Activated T-helper 1 cell treated with anti-CD3 and anti-CD28 coated beads, Interleukin-2, amount 50 U/mL, for 16 hours (primary cell): ENCODE measurements at places on chromosomes 3 and 15.

DNA sequence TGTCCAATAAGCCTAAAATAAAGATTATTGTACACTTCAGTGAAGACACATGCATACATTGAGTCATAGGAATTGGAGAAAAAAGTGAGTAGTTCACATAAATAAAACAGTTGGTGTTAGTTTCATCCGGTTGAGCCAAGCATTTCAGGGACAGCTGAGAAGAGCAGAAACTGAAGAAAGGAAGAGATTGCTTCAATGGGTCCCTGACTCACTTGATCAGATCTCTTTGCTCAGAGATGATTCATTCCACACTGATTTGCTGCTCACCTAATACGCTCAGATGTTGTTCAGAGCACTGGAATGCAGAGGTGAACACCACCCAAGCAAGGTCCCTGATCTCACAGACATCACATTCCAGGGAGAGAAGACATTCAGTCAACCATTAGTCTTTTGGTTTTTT, 93.7 kb downstream of the RAD18 start:
- no peak for DNase-seq

DNA sequence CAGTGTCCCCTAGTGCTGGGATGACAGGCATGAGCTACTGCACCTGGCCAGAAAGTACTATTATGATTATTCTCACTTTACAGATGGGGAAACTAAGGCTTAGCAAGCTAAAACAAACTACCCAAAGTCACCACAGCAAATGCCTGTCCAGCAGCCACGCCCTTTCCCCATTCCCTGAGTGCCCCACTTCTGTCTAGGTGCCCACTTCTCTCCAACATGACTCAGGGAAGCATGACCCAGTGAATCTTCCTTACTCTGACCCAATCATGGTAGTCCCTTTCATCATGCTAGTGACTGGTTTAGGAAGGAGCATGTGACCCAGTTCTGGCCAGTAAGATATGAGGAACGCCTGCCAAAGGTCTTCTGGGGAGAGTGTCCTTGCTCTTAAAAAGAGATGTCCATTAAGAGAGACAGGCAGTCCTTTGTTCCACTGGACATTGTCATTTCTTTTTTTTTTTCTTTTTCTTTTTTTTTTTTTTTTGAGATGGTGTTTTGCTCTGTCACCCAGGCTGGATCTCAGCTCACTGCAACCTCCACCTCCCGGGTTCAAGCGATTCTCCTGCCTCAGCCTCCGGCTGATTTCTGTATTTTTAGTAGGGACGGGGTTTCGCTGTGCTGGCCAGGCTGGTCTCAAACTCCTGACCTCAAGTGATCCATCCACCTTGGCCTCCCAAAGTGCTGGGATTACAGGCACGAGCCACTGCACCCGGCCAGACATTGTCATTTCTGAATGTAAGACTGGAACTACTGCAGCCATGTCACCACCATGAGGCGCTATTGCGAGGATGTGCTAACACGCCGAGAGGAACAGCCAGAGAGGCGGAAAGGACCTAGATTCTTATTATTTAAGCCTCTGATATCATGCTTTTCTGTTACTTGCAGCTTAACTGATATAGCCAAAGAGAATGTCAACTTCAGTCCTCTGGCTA, 19.8 kb downstream of the MEGF11 start:
- DNase-seq = no peak

GRCh38 chr3:160196511-160197104, 28.6 kb upstream of the C3orf80 start:
- no peak for DNase-seq

- no peak for DNase-seq
These were observed 18.2 kb downstream of the VGLL4 start for GRCh38 chr3:11625376-11626083.

DNA sequence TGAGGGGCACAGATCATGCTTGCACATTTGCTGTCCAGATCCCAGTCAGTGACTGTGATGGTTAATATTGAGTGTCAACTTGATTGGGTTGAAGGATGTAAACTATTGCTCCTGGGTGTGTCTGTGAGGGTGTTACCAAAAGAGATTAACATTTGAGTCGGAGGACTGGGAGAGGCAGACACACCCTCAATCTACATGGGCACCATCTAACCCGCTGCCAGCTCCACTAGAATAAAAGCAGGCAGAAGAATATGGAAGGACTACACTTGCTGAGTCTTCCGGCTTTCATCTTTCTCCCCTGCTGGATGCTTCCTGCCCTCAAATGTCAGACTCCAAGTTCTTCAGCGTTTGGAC, 5.1 kb downstream of the GP9 start:
- DNase-seq = no peak

DNA sequence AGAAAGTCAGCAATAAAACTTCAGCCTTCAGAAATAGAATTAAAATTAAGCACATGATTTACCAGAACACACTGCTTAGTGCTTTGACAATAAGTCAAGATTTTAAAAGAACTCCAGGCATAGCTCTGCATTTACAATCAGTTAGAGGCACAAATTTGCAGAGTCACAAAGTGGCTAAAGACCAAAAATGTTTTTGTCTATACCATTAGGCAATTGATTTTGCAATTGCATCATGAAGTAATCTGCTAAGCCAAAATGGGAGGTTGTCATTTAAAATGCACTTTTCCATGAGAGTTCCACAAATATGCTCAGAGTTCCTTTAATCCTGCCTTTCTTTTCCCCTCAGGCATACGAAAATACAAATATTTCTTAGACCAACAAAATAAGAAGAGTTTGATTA, 10.1 kb upstream of the DCP1A start:
- no peak for DNase-seq

- no peak for DNase-seq
These were observed 5.6 kb downstream of the FES start for GRCh38 chr15:90889736-90890456.

DNA sequence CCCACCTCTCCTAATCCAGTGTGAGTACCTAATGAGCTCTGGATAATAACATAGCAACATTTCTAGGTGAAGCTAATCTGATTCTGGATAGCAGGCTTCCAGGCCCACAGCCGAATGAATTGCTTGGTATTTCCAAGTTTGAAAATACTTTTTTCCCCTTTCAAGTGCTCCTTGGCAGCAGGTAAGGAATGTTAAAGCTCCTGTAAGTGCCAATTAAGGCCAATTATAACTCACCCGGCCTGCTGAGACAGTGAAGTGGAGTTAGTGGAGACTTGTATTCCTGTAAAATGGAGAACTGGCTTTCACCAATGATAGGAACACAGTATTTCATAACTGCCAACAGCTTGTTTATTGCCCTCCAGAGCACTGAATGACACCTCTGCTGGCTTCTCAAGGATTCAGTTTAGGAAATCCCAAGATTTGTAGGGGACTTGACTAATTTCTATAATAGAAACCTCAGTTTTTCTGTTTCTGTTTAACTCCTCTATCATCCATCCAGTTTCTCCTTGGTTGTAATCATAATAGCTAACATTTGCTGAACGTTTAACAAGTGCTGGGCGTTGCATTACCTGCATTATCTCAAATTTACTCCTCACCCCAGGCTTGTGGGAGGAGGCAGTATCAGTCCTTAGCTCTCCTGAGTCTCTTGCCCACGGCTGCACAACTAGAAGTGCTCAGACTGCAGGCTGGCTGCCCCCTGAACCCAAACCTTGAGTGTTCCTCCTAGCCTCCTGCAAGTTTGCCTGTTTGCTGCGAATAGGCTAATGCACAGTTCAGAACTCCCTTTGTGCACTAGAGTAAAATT, 52.7 kb upstream of the SCAANT1 start:
- DNase-seq = no peak
